DMS53 (cell line): ENCODE measurements at places on chromosomes 4 and X.
A peak's percentile ranks its signal among the peaks of the same experiment; 100 is the strongest.

GRCh38 chrX:20455001-20455400, 188.3 kb upstream of the RPS6KA3 start:
- DNase-seq: no peak

GRCh38 chr4:155552180-155552579, 114.5 kb upstream of the GUCY1A1 start:
- no peak for DNase-seq

DNA sequence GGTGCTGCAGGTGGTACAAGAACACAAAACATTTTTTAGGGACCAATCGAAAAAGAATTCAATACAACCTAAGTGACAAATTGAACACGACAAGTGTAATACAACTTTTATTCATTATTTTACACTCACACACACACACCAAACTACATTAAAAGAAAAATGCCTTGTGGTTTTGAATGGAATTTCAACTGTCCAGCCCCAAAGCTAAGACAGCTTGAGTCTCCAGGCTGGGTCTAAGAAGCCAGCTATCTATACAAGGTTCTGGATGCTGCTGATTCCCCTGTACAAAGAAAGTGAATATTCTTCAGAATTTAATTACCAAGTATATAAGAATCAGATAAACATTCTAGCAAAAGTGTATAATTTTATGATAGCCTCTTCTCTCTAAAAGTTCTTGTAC, 118.2 kb downstream of the PPP3CA start:
- DNase-seq: no peak

DNA sequence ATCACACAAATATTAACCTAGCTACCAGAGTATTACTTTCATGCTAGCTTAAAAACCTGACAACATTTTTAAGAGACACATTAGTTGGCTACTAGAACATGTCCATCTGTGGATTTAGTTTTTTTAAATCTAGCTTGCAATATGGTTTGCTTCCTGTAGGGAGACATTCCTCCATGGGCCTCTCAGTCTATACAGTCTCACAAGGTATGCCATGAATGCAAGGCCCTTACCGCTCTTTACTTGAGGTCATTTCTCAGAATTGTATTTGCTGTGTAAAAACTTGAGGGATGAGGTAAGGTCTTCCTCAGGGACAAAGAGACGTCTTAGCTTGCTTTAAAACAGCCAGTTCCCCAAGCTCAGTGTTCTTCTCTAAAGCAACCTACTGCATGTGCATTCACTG, 26.9 kb downstream of the UBA6 start:
- peak; percentile 1 for DNase-seq

DNA sequence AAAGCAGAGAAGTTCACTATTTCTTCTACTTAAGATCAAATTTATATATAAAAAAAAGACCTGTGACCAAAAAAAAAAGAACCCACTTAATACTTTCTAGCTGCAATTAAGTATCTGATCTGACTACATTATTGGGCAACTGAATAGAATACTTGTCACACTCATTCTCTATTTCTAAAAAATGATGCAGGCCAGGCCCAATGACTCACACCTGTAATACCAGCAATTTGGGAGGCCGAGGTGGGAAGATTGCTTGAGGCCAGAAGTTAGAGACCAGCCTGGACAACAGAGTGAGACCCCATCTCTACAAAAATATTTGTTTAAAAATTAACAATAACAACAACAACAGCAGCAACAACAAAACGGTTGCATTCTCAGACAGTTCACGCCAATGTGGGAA, 108.8 kb upstream of the BMP2K start:
- no peak for DNase-seq

- no peak for DNase-seq
Measured at GRCh38 chr4:185119927-185120630, 23.0 kb upstream of the SLC25A4 start.
